ENCODE measurements at places on chromosomes 5 and 9.

DNA sequence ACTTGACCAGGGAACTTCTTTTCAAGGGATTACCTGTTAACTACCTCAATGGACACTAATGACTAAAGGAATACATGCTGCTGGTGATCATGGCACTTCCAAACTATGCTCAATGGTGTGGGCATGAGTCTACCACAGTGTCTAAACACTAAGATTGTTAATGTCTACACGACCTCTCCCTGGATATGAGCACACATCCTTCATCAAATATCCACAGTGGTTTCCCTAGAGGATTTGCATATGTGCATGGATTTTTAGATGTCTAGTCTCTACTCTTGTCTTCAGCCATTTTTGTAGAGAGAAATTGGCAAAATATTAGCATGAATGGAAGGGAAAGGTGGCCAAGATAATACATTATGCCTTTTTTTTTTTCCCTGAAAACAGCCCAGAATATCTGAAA lies 113.3 kb upstream of the CCDC152 start:
- DNase-seq: no peak

DNA sequence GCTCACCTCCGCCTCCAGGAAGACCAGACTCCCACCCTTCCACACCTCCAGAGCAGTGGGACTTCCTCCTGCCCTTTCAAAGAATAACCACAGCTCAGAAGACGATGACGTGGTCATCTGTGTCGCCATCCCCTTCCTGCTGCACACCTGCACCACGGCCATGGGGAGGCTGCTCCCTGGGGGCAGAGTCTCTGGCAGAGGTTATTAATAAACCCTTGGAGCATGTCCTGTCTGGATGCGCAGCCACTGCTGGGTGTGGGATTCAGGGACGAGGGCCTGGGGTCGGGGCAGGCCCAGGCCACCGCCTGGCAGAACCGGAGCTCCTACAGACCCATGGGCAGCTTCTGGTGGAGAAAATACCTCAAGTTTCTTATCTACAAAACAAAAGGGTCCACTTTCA lies 5.0 kb downstream of the PAEP start:
- DNase-seq: no peak

DNA sequence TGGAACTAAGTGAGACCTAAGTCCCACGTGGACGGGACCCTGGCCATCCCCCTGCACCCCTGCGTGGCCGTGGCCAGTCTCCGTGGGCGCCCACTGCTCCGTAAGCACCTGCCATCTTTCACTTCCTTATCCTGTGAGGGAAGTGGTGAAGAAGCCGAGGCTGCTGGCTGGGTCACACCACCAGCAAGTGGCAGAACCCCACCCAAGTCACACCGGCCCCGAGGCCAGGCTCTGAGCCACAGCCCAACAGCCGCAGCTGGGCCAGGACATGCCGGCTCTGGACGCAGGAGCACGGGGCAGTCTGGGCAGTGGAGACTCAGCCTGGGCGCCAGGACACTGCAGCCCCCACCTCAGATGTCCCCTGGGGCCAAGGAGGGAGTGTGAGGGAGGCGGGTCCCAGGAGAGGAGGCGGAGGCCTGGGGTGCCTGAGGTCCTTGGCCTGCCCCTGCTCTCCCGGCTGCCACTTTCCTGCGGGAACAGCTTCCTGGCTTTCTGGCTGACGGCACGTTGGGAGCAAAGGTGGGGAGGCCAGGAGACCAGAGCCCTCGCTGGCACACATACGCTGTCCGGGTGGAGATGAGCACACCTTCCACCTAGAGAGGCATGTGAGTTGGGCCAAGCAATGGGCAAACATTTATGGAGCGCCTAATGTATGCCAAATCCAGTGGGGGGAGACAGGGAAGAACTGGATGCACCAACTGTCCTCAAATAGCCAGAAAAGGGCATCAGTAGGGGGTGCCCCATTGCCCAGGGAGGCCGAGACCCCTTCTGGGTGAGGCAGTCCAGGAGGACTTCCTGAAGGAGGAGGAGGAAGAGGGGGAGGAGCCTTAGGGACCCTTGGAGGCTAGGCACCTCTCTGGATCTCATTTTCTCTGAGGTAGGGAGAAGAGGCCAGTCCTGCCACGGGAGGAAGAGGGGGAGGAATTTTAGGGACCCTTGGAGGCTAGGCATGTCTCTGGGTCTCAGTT lies 43.9 kb upstream of the EGFL7 start:
- peak; percentile 75 for DNase-seq

- DNase-seq: no peak
Measured at GRCh38 chr9:131298341-131298740, 8.8 kb downstream of the PLPP7 start.

- DNase-seq: peak; percentile 35
Measured at GRCh38 chr5:99054972-99055371, 126.2 kb upstream of the CHD1 start.

GRCh38 chr5:162990856-162991497 lies 446.4 kb upstream of the CCNG1 start:
- no peak for DNase-seq

DNA sequence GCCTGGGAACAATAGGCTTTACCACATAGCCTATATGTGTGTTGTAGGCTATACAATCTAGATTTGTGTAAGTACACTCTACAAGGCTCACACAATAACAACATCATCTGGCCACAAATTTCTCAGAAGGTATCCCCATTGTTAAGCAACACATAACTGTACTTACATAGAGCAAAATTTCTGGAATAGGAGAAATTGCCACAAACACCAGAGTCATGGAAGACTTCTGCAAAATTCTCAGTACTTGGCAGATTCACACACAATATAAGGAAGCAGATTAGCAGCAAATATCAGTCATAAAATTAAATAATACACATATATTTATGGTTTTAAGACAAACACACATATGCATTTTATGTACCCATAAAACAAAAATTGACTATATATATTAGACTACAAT lies 16.4 kb downstream of the GNAQ start:
- DNase-seq: no peak

- no peak for DNase-seq
Measured at GRCh38 chr5:149733129-149733900, 3.2 kb downstream of the PPARGC1B start.

GRCh38 chr5:115461506-115462290 lies 82.9 kb downstream of the FEM1C start:
- no peak for DNase-seq

GRCh38 chr5:149651686-149652085 lies 70.4 kb downstream of the ARHGEF37 start:
- DNase-seq: no peak

- DNase-seq: peak; percentile 73
Measured at GRCh38 chr5:141412854-141413539, at the start of gene PCDHGA10. Gene PCDHGA10 (plus strand): TSS chr5:141412987. CDS start chr5:141413176, 189 bp downstream.

- DNase-seq: no peak
Measured at GRCh38 chr9:7153566-7153965, 395.8 kb downstream of the KDM4C start.

GRCh38 chr5:145236127-145236526 lies 599.0 kb downstream of the PRELID2 start:
- DNase-seq: no peak

- DNase-seq: no peak
Measured at GRCh38 chr5:82421119-82421518, 143.0 kb upstream of the RPS23 start.

- no peak for DNase-seq
Measured at GRCh38 chr5:75668445-75668844, 48.8 kb downstream of the POC5 start.
